Non-pigmented ciliary epithelial cell (primary cell): ENCODE measurements at places on chromosomes 11 and 22.

GRCh38 chr22:21683401-21683811 lies 17.6 kb downstream of the PPIL2 start:
- no peak for DNase-seq

- DNase-seq: no peak
These were observed 4.6 kb upstream of the CABP7 start for GRCh38 chr22:29715240-29715639.

DNA sequence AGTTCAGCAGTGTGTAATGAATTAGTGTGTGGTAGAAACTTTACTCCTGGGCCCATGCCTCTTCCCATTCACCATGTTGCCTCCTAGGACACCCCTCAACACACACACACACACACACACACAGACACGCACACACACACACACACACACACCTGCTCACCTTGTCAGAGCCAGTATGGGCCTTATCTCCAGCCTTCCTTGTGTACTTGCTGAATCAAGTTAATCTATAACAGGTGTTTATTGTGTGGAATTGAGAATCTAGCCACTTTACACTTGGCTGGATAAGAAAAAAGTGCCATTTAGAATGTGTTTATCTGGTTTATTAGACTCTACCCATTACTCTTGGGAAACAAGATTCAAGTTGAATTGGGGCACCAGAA lies 14.5 kb upstream of the ZDHHC13 start:
- no peak for DNase-seq

GRCh38 chr22:21015466-21016006 lies 571 bp downstream of the P2RX6 start:
- no peak for DNase-seq

DNA sequence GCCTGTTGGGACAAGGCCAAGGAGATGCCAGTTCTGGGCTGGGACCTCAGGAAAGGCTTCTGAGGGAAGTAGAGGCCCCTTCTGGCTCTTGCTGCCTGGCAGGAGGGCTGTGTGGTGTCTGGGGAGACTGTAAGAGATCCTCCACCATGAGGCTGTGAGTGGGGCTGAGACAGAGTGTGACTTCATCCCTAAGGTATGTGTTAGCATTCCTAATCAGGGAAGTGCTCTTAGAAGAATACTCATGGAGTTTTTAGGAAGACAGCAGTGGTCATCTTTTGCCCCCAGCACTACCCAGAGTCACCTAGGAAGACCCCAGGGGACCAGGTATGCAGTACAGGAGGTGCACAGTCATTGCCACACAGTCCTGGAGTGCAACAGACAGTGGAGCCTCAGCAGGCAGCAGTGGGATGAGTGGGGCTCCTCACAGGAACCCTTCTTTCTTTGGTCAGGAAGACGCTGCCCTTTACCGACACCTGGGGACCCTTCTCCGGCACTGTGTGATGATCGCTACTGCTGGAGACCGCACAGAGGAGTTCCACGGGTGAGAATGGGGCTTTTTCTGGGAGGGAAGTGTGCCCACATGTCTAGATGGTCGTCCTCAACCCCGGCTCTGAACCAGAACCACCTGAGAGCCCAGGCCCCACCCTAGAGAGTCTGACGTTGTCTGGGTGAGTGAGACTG lies 2.8 kb downstream of the RIC8A start:
- DNase-seq: peak; percentile 71

GRCh38 chr11:78562398-78562797 lies 12.3 kb downstream of the NARS2 start:
- no peak for DNase-seq

DNA sequence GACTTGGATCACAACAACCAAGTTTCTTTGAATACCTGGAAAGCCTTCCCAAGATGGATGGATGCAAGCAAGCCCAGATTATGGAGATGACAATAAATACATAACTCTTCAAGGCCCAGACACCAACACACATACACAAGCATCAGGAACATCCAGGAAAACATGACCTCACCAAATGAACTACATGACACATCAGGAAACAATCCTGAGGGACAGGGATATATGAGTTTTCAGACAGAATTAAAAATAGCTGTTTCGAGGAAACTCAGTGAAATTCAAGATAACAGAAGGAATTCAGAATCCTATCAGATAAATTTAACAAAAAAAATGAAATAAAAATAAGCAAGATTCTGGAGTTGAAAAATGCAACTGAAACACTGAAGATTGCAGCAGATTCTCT lies 659.4 kb downstream of the METTL15 start:
- DNase-seq: no peak

- DNase-seq: no peak
These were observed 17.7 kb upstream of the SLC5A12 start for GRCh38 chr11:26739366-26740073.

- no peak for DNase-seq
These were observed 45.4 kb downstream of the SOX6 start for GRCh38 chr11:16310943-16311342.

DNA sequence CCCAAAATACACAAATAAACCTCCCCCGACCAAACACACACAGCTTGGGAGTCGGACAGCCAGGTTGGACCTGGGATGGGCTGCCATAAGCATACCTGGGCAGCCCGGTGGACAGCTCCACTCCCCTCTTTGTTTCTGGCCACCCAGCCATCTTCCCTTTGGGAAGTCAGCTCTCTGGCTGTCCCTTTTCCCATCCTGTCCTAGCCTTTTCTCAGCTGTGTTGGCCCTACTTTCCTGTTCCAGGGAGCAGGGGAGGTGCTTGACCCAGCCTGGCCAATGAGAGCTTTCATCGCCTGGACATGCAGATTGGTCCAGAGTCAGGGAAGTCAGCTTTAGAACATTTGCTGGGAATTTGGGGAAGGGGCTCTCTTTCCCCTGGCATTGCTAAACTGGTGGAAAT lies 68.7 kb upstream of the NECTIN1 start:
- no peak for DNase-seq

GRCh38 chr22:35357883-35358621 lies 22.8 kb upstream of the HMOX1 start:
- no peak for DNase-seq

- no peak for DNase-seq
These were observed 217.8 kb downstream of the FAM76B start for GRCh38 chr11:95571718-95572260.

DNA sequence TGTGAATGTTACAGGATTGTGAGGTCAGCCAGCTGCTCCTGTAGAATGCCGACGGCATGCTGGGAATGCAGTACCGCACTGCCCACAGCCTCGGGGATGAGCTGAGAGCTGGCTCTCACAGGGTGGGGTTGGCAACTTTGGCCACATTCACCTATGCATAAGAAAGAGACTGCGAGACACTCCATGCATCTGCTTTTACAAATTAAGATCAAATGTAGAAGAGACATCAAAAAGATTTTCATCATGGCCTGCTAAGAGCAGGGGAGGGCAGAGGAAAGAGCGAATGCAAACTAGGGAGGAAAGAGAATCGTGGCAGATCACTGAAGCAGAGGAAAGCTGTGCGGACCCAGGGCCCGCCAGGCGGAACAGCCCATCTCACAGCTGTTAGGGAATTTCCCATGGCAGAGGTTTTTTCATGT lies 49.8 kb upstream of the SPATA19 start:
- no peak for DNase-seq

DNA sequence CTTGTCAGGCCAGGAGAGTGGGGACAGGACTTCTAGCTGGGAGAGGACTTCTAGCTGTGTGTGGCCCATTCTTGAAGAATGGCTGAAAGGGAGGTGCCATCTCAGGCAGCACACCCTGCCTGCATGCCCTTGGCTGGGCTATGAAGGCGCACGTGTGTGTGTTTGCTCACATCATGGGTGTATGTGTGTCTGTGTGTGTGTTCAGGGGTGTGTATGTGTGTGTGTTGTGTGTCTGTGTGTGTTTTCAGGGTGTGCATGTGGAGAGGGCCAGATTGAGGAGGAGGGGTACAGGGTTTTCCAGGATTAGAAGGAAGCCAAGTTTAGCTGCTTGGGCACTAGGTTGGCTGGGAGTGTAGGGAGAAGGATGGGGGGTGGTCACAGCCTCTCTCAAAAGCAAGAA lies 16.6 kb downstream of the TP53I11 start:
- DNase-seq: no peak

GRCh38 chr11:65616575-65617001 lies 1.0 kb downstream of the PCNX3 start:
- no peak for DNase-seq

DNA sequence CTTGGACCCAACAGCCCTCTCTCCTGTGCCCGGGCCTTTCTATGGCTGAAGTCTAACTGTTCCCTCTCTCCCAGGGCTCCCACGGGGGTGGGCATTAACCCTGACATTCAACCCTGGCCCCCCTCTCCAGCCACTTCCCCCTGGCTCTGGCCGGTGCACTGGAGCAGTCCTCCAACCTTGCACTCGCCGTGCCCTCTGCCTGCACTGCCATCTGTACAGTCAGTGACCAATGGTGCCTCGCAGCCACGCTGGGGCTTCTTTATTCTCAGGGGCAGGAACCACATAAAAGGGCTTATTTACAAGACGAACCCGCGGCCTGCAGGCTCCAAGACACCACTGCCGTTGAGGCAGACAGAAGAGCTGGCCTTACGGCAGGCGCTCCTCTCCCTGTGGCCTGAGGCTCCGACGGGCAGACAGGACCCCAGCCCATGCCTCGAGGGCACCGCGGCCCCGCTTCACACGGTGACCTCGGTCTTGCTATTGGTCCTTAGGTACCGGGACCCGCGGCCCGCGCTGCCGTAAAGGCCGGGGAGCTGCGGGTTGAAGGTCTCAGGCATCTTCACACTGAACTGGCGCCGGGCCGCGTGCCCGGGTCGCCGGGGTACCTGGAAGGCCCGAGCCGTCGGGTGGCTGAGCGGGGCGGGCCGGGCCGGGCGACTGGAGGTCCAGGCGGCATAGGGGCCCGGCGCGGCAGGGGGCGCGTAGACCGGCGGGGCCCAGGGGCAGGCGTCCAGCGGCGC lies 5.4 kb downstream of the SHISA8 start:
- no peak for DNase-seq

DNA sequence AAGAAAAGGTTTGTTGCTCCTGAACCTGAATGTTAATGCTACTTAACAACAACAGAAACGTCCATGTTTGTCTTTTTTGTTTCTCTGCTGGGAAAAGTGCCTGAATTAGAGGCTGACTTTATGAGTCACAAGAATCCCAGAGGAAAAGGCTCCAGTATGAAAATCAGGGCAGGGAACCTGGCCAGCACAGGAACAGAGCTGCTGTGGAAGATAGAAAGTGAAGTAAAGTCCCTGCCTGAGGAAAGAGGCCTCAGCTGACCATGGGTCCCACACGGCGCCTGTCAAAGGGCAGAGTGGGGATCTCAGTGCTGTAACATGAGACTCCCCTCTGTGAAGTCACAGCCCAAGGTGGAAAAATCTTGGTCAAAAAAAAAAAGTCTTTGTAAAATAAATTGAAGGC lies 632.3 kb upstream of the CCDC90B start:
- no peak for DNase-seq

GRCh38 chr22:41683616-41684015 lies 5.1 kb downstream of the SNU13 start:
- no peak for DNase-seq

DNA sequence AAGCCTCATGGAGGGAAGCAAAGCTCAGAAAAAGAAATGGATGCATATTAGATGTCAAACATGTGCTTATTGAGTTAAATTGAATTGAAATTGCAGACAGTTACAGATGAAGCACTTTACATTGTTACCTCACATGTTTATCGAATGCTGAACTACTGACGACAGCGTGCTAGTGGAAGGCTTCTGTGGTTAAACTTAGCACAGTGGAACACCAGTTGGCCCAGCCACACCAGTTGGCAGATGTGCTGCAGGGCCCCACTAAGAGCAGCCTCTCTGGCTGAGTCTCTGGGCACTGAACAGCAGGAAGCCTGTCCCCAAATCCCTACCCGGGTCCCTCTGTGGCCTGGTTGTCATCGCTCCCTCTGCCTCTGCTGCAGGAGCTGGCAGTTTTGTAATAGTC lies 242.1 kb downstream of the NTM start:
- no peak for DNase-seq

- no peak for DNase-seq
These were observed 66.1 kb downstream of the STK33 start for GRCh38 chr11:8527939-8528338.

- DNase-seq: peak; percentile 55
These were observed 2.8 kb upstream of the ROBO4 start for GRCh38 chr11:124900464-124900863.

DNA sequence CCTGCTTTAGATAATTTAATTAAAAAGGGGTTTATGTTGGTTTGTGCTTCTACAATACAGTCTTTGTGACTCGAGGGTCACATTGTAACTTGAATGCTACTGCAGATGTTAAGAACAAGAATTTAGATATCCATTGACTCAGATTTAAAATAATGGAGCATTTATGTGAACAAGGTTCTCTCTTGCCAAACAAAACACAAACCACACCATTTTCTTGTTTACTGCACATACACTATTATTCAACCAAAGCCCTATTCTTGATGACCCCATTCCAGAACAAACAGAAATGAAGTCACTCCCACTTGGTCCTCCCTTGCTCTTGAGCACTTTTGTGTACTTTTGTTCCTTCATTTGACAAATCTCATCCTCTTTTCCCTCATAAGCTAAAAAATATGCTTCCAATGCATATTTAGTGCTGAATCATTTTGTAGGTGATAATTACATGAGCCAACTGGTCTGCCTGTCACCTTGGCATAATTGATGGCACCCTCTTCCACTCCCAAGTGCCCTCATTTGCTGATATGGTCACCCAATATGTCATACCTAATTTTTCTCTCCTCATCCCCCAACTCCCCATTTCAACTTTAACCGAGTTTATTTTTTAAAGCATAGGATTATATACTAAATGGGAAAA lies 2.8 kb downstream of the C11orf71 start:
- DNase-seq: no peak

- no peak for DNase-seq
These were observed 14.8 kb downstream of the PLEKHB1 start for GRCh38 chr11:73661035-73661628.

GRCh38 chr22:27748349-27748748 lies 53.2 kb downstream of the MN1 start:
- no peak for DNase-seq

- no peak for DNase-seq
These were observed 1031.2 kb downstream of the BRD1 start for GRCh38 chr22:48796310-48797015.

DNA sequence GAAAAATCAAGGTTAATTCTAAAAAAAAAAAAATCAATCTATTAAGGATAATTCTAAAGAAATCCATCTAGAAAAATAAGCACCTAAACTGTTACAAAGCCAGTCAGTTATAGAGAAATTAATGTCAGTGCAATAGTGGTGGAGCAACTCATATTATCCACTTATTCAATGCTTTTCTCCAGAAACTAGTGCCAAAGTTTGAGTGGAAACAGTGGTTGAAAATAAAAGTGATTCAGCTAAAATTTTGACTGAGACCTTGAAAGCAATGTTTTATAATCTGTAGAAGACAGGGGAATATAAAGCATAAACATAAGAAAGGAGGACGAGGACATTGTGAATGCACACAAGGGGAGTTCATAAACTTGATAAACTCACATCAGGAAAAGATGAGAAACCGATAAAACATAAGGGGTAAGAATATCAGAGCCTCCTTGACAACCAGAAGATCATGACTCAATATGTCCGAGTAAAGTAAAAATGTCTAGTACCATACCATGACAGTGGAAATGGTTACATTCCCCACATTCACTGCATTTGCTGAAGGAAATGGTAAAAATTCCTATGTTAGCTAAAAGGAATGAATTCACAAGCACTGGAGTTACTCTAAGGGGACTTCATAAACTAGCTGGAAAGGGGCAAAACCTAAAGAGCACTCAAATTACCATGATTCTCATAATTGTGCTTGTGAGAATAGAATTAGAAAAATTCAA lies 58.7 kb upstream of the SLC5A12 start:
- DNase-seq: peak; percentile 26
